RPMI7951 (cell line): ENCODE measurements at places on chromosomes 11 and 22. TPM values are rescaled to one million over a fixed set of nuclear protein-coding genes. Genes with fewer than 3 reads are reported as not detected.
A peak's percentile ranks its signal among the peaks of the same experiment; 100 is the strongest.

The OR8D1 gene
- not detected in 2 replicates for total RNA-seq

The CHST1 gene
- total RNA-seq = 0.20 and 0.36 TPM in 2 replicates

- DNase-seq = no peak
Measured at GRCh38 chr11:31640611-31641010, 131.0 kb downstream of the ELP4 start.

GRCh38 chr11:34654483-34655334, 33.8 kb downstream of the EHF start:
- DNase-seq = peak; percentile 93

DNA sequence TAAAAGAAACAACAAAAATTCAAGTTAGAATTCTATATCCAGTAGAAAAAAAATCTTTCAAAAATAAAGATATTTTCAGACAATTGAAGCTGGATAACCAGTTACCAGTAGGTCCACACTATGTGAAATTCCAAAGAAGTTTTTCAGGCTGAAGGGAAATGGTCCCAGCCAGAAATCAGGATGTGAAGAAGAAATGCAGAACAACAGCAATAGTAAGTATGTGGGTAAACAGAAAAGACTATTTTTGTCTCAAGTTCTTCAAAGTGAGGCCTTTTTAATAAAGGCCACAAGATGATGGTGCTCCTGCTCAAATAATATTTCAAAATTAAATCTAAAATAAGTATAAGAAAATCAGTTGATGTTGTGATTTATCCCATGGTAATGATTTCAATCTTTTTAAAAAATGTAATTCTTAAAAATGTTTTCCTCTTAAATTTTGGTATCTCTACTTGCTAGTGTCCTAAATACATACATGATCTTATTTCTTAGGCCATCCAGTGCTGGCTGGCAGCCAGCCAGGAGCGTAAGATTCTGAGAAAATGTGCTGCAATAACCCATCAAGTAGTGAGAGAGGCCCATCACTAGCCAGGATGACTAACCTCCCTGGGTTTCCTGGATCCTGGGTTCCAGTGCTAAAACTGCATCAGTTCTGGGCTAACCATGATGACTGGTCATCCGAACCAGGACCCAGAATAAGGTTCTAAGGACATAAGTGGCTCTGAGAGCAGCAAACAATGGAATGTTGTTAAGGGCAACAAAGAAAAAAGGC, 15.6 kb upstream of the UCP3 start:
- peak; percentile 70 for DNase-seq

DNA sequence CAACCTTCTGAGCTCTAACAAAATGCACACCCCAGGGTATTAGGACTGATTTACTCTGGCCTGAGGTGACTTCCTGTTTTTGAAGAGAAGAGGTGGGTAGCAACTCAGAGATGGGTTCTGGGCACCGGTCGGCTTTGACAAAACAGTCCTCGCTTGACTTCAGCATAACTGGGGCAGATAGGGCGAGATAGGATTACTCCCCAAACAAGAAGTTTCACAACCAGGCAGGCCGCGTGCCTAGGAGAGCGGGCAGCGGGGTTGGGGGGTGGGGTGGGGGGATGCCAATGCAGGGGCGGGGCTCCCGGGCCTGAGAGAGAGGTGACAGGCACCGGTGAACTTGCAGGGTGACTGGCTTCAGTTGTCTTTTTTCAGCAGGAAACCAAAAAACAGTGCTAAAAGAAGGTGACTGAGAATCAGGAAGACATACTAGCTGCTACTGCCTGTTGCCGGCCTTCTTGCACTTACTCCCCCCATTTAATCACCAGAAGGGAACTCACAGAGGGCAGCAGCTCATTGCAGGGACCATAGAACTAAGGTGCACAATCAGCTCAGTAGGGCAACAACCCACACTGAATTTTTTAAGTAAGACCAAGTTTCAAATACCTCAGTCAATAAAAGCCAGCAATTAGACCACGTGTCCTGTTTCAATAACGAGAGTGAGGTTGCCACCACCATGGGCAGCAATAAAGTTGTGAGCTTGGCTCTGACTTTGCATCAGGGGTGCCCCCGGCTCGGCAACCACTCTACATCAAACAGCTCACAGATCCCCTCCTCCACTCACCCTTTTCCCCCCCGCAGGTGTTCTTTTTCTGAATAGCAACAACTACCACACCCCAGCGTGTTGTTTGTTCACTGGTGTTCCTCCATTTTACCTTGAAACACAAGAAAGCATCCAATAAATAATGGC, 37.2 kb upstream of the ETS1 start:
- DNase-seq = no peak
